GM18507 (cell line): ENCODE measurements at places on chromosomes 12 and 14.

DNA sequence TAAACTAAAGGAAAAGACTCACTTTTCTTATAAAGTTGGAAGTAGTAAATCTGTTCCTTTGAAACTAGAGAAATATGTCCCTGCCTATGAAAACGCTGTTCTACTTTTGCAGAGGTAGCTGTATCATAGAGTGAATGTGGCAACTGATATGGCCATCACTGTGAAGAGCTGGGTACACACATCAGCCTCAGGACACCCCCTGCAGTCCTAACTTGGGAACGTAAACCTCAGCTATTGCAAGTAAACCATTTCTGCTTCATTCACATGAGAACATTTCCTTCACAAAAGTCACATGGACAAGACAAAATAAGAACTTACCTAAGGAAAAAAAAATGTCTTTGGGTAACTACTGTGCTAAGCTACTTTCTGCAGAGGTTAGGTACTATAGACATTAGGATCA, 233.3 kb upstream of the PPFIA2 start:
- no peak for DNase-seq

GRCh38 chr14:76930549-76930948, 98.0 kb downstream of the IRF2BPL start:
- DNase-seq = no peak

GRCh38 chr12:94637390-94638113, 12.8 kb downstream of the TMCC3 start:
- DNase-seq = no peak

DNA sequence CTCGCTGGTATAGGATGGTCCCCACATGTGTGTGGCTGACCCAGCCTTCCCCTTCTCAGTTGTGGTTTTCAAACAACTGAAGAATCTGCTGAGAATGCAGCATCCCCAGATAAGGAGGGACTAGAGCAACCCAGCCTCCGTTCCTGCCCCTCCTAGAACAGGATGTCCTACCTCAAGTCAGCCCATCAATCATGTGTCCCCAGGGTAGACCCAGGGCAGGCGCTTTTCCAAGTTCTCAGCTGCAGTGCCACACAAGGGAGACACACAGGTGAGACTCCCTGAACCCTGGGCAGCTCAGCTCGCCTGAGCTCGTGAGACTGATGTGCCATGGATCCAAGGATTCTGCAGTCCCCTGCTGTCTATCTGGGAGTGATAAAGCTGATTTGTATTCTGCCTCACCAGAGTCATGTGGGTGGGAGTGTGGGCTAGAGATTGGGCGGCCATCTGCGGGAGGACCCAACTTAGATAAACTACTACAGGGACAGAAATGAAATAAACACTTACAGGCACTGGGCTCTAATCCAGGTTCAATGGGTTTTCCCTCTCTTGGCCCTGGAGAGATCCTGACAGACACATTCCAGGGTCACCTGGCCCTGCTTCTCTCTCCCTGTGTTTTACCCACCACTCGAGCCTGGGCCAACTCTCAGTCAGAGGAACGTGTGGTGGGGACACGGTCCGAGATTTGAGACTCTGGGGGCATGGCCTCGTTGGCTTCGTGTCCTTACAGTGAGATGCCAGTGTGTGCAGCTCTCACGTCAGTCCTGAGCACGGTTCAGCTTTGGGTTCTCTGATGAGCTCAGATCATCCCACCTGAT, 303.5 kb upstream of the SFSWAP start:
- DNase-seq = no peak

DNA sequence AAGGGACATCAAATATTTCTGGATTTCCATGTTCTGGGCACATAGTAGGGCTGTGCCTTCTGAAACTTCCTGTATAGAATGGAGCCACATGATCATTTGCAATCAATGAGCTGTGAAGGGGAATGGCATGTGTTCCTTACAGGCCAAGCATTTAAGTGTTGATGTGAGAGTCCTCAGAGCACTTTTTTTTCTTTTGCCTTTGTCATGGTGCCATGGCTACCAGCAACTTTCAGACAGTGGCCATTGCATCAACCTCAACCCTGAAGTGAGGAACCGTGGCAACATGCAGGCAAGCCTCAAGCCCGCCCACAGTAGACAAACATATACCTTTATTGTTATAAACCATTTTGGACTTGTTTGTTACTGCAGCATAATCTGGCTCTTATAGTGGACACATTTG, 948.1 kb downstream of the NRXN3 start:
- DNase-seq = no peak

- DNase-seq = no peak
These were observed 688 bp downstream of the ULK1 start for GRCh38 chr12:131894981-131895639.

GRCh38 chr12:116919247-116919661, 8.5 kb downstream of the FBXW8 start:
- no peak for DNase-seq

DNA sequence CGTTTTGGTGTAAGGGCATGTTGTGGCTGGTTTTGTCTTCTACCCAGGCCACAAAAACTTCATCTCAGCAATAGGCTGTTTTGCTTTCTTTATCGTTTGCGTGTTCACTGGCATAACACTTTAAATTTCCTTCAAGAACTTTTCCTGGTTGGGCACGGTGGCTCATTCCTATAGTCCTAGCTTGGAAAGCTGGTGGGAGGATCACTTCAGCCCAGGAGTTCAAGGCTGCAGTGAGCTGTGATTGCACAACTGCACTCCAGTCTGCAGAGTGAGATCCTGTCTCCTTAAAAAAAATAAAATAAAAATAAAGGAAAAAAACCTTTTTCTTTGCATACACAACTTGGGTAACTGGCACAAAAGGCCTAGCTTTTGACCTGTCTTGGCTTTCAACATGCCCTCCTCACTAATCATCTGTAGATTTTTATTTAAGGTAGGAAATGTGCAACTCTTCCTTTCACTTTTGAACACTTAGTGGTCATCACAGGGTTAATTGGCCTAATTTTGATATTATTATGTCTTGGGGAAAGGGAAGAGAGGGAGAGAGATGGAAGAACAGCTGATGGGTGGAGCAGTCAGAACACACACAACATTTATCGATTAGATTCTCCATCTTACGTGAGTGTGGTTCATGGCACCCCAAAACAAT, 78.9 kb upstream of the PSMA6 start:
- no peak for DNase-seq

DNA sequence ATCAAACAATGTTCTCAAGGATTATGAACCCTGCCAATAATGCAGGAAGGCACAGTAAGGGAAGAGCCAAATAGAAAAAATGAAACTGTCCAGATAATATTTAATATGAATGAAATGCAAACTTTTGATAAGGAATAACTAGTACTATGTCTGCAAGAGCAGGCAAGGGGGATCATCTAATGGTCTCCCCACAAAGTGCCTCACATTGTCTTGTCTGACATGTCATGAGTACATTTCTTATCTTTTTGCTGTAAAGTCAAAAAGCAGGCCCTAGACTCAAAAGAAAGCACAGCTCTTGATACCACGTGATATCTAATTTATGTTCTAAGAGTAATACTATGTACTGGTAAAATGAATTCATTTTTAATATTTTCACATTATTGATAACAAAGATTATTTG, 43.9 kb upstream of the GTF2A1 start:
- DNase-seq = no peak

GRCh38 chr12:132904718-132905328, 17.4 kb upstream of the CHFR start:
- DNase-seq = no peak

- DNase-seq = no peak
These were observed 23.1 kb downstream of the SLC6A12 start for GRCh38 chr12:190881-191280.

- DNase-seq = no peak
These were observed 1.1 kb upstream of the MYH7 start for GRCh38 chr14:23436327-23437132.

DNA sequence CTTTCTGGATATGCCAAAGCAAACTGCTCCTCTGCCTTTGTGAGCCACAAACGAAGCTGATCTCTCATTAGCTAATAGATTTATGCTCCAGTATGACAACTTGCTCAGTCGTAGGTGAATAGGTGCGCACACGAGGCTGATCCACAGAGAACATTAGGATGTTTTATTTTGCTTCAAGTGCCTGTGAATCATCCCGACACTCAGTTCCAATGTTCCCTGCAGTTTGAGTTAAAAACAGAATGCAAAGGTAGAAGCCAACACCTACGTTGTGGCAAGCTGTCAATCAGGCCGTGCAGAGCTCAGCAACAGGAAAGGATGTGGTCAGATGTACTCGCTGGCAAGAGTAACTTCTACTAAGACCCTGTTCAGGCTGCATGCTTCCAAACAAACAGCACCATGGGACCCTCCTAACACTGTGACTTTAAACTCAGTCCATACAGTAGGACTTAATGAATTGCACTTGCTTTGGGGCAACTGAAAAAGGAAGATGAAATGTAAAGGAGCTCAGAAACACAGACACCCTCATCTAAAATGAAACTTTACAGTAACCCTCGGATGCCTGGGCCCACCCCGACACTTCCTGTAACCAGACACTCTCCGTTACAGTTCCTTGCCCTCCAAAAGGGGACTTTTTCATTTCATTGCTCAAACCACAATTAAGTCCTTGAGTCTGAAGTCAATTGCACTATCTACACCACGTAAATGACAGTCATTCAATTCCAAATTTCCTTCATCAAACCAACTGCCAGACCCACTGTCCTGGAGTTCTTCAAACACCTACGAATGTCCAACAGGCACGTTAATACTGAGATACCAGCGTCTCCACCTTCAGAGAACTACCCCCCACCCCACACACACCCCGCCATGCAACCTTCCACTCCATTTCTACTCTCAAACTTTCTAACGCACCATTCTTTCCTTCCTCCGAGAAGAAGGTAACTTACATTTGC, 1.6 kb downstream of the CCDC88C start:
- peak; percentile 54 for DNase-seq

- DNase-seq = peak; percentile 25
These were observed at the start of gene KIF5A for GRCh38 chr12:57549909-57550640. Gene KIF5A, plus strand, starts transcription at chr12:57550044. Its CDS starts 228 bp downstream, at chr12:57550272.

DNA sequence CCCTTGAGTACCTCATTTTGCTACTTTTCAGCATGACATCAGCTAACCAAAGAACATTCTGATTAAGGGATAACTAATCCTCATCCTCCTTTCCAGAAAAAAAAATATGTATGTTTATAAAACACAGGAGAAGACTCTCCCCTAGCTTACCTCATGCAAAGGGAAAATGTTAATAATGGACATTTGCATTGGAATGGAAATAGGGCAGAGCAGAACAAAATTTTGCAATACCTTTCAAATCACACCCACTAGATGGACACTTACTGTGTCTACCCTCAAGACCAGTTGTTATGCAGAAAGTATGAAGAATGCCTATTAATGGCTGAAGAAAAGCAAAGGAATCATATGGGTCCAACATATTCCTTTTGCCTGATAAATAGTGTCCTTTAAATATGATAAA, 8.9 kb upstream of the SLCO1A2 start:
- DNase-seq = no peak

DNA sequence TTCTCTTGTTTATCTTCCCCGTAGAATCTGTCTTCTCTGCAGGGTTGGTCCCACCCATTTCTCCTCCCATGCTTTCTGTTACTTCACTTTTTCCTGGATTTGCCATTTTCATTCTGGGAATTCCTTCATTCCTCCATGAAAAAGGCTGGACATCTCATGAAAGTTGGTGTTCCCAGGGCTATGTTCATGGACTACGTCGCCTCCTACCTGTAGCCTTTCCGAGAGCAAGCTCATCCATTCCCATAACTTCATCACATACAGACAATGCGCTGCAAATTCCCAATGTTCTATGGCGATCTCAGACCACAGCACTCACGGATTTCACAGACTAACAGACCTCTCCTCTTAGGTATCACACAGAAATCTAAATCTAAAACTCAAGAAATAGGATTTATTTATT, 217.1 kb downstream of the EXOC5 start:
- no peak for DNase-seq

GRCh38 chr14:58907803-58908202, 270.0 kb downstream of the DACT1 start:
- no peak for DNase-seq

DNA sequence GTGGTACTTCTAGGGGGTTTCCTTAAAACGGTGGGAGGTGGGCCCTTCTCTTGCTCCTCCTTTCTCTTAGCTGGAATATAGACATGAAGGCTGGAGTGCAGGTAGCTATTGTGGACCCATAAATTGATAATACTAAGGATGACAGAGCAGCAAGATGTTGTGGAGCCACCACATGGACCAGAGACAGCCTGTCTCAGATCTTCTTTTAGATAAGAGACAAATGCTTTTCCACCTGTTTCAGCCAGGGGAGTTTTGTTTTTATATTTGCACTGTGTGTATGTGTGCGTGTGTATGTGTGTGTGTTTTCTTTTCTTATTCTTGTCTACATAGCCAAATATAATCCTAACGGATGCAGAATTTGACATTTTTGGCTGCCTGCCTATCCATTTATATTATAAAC, 62.9 kb upstream of the HIF1A start:
- DNase-seq = no peak

GRCh38 chr12:3490895-3491144, 183 bp upstream of the PRMT8 start:
- no peak for DNase-seq

- DNase-seq = no peak
These were observed 2.4 kb upstream of the HEBP1 start for GRCh38 chr12:13002301-13003097.

DNA sequence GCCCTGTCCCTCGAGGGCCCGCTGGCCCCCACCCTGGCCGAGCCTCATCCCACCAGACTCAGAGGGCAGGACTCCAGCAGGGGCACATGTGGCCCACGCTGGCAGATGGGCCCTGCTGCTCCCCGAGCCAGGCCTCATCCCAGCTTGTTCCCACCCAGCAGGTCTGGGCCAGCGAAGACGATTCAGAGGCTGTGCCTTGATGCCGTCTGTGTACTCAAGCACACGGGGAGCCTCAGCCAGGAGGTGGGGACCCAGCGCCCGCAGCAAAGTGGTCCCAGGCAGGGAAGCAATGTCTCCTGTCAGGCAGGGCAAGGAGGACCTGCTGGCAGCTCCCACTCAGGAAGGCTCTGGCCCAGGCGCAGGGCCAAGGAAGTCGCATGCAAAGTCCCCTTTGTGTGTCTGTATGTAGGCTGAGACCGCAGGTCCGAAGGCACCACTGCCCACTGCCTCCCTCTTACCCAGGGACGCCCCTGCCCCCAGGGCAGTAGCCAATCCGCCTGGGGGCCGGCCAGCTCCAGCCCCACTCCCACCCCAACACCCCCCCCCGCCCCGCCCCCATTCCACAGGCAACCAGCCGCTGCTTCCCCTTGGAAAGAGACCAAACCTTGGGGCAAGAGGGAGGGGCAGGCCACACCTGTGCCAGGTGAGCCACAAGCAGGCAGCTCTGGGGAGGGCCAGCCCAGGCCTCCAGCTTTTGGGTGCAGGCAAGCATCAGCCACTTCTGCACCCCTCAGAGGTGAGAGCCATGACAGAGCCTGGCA, 9.4 kb downstream of the DEGS2 start:
- no peak for DNase-seq

DNA sequence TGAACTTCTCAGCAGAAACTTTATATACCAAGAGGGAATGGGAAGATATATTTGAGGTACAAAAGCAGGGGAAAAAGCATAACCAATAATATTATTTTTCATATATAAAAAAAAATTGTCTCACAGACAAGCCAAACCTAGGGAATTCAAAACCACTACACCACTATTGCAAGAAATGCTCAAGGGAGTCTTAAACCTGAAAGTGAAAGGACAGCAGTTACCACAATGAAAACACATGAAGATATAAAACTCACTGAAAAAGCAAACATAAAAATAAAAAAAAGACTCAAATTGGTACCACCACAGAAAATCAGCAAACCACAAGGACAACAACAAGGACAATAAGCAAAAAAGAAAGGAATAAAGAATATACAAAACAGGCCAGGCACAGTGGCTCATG, 131.9 kb downstream of the CEP128 start:
- no peak for DNase-seq
